ENCODE measurements at places on chromosomes 7 and 10.

GRCh38 chr7:150958597-150958996 lies 19.5 kb downstream of the KCNH2 start:
- DNase-seq: no peak

DNA sequence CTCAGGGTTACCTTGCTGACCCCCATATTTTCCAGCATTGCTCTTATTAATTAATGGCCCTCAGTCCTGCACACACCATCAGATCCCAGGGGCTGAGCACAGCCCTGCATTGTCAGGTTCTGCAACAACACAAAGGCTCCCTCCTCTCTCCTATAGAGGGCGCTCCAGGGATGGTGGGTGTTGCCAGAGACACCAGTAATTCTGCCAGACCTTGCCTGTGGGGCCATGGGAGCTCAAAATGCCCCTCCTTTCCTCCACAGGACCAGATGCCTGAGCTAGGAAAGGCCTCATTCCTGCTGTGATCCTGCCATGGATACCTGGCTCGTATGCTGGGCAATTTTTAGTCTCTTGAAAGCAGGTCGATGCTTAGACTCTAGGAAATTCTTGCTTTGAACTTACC lies 42.8 kb upstream of the PRSS58 start:
- DNase-seq: peak; percentile 50

DNA sequence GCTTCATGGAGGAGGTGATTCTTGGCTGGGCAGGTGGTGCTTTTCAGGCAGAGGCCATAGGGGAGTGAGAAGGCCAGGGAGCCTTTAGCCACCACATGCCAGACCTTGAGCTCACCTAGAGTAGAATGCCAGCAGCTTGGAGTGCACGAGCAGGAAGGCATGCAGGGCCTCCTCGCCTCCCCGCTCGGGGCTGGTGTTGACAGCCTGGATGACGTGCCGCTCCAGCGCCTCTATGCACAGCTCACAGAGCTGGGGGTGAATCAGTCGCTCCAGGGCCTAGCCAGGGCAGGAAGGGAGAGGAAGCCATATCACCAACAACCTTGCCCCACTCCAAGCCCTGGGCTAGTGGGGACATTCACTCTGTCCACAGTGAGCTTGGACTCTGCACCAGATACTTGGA lies 15.7 kb downstream of the HPS1 start:
- no peak for DNase-seq

DNA sequence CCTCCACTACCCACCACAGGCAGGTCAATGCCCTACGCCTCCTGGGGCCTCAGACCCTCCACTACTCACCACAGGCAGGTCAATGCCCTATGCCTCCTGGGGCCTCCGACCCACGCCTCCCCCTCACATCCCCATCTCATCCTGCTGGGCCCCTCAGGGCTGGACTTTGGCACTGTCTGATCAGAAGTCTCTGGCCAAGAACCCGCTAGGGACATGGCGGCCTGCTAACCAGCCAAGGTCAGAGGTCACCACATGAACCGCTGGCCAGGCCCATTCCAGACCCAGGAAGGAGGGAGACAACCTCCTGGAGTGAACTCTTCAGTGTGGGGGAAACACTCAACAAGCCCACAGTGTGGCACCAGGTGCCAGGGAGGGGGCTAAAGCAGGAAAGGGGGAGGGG lies 55.8 kb downstream of the STK32C start:
- DNase-seq: no peak

DNA sequence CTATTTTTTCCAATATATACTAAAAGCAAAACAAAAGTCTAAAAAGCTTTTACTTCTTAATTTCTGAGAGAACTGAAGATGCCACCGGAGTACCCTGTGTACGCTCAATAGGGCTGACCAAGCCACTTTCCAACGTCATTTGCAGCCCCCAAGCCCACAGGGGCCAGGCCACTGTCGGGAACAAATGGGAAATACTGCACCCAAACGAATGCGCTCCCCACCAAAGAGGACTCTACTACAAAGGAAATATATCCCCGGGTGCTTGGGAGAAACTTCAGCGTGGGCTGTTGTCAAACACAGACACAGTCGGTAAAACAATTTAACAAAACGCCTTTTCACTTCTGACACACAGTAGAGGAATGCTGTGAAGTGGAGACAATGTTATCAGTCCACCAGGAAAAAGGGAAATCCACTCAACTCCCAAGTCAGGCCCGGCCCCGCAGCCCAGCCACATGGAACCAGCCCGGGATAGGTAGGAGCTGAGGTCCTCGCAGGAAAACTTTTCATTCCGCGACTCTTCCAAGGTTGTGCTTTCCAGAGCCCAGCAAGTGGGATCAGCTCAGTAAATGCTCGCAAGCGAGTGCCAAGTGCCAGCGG lies 1.4 kb downstream of the PARD3 start:
- no peak for DNase-seq

- no peak for DNase-seq
Observed at GRCh38 chr7:135877805-135878204, 99.4 kb downstream of the MTPN start.

DNA sequence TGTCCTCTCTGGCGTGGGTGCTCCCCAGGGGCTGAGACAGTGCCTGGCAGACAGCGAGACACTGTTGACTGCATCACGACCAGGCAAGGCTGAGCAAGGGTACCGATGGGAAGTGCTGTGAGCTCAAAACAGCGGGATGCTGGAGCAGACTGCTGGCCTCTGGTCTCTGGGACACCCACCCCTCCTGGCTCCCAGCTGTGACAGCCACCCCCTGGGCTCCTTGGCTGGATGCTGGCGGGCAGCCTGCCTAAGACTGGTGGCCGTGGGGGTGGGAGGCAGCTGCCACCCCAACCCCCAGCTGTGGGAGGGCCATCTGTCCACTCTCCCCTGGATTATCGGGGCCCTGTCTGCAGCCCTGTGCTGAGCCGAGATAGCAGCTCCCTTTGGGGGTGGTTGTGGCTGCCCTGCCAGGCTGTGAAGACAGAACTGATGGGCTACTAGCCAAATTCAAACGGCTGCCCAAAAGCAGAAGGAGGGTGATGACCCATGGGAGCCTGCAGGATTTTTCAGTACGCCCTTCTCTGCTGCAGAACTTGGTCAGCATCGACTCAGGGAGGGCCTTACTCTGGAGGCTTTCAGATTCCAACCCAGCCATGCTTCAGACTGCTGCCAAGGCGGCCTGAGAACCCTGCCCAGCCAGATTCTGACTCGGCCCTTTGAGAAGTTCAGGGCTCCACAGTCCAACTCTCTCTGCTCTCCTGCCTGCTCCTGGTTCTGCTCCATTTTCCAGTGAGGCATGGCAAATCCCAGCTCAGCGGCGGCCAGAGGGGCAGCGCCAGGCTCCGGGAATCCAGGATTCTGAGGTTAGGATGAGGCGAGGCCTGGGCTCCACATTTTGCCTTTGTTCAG lies 125.3 kb downstream of the NEURL1 start:
- no peak for DNase-seq

- DNase-seq: no peak
Observed at GRCh38 chr10:86793696-86794095, 37.3 kb downstream of the BMPR1A start.

- no peak for DNase-seq
Observed at GRCh38 chr7:68929781-68930261, 668.5 kb upstream of the AUTS2 start.

GRCh38 chr7:126689037-126689436 lies 563.7 kb downstream of the GRM8 start:
- no peak for DNase-seq

GRCh38 chr10:122475591-122476332 lies 14.4 kb downstream of the HTRA1 start:
- no peak for DNase-seq

DNA sequence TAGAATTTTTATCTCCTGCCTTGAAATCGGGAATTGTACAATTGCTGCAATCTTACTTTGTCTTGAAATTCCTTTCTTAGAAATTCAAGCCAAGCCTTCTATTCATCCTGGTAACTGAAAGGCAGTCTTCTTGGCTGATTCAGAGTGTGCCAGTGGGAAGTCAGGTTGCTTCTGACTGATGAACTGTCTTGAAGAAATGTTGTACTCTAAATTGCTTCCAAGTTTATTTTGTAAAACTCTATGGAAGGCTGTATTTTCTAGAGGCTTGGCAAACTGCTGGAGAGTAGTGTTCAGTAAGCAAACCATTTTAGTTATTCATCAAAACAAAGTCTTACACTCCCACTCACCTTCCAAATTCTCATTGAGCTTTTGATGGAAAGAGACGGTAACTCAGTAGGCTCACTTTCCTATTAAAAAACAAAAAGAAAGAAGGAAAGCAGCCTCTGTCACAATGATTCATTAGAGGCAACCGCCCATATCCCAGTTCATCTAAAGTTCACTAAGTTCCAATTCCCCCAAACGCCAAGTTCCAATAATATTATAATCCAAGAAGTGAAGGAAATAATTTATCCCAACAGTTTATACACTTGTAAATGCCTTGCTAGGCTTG lies 187.9 kb upstream of the MALRD1 start:
- DNase-seq: no peak

DNA sequence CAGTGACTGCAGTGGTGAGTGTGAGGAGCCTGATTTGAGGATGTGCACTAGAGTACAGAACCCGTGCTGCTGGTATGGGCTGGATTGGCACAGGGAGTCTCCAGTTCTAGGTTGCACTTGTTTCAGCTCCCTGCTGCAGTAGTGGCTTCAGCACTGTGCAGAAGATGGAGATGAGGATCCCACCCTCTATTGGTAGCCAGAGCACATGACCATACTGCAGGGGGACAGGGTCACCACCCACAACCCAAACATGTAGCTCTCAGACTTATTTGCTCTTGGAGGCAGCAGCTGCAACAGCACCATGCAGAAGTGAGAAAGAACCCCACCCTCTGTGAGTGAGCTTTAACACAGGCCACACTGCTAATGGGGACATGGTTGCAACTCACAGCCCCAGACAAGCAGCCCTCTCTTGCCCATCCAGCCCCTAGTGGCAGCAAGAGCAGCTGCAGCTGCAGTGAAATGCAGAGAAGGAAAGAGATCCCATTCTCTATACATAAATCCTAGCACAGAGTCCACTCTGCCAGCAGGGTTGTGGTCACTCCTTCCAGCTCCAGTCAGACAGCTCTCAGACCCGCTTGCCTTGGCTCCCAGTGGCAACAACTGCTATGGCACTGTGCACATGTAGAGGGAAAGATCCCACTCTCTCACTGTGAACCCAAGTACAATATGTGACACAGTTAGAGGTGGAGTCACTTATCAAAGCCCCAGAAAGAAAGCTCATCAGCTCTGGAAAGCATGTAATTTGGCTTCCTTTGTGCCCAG lies 51.4 kb upstream of the SCIN start:
- no peak for DNase-seq

Measured in CD4-positive, alpha-beta T cell treated with Interleukin-21 for 1 hour (primary cell).